ENCODE measurements at places on chromosomes 3 and 15. TPM values are rescaled to one million over a fixed set of nuclear protein-coding genes. Genes with fewer than 3 reads are reported as not detected.

SECISBP2L gene
- total RNA-seq = 8.2 TPM

- no peak for DNase-seq
These were observed 14.5 kb downstream of the NEK10 start for GRCh38 chr3:27354588-27355203.

DNA sequence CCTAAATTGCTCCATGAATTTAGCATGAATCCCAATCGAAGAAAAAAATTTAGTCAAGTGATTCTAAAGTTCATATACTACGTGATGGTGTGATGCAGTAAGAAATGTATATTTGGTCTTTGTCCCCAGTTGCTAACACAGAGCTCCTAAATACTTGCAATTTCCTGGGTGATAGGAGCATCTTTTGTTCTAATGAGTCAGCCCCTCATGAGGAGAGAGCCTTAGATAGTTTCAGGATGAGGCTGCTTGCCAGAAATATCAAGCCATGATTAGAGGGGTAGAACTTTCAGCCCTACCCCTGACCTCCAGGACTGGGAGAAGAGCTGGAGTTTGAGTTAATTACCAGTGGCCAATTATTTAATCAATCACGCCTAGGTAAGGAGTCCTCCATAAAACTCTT lies 170.2 kb downstream of the PDE8A start:
- DNase-seq = no peak

RGMA gene
- total RNA-seq = not detected

DNA sequence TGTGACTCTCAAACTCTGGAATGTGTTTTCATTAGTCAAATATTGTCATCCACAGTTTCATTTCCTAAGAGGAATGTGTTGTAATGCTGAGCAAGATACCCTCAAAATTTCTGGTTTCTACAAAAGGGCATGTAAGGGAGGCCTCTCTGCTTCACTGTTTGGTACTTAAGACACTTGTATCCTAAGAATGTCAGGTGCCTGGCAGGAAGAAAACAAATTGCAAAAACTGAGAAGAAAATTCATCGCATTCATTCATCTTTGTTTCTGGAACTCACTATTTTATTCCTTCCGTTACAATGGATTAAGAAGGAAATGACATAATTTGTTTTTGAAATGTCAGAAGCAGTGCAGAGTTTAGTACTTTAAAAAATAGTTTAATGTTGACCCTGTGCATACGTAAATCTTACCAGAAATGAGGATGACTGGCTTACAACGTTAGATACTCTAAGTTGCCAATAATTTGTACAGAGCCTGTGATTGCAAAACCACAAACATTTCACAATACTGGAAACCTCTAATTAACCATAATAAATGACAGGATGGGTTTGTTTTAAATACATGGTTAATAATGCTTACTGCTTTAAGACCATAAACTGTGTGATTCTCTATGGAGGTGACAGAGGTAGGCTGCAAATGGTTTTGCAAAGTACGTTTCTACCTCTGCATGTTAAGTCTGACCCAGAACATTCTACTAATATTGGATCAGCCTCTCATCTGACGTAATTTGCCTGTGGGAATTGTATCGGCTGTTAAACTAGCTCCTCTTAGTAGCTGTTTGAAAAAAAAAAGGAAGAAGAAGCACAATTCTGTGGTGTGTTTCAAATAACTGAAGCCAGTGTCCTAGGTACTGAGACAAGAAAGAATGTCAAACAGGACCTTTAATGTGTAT lies 477.8 kb downstream of the RBMS3 start:
- DNase-seq = peak; percentile 69

Measured in HT1080 (cell line).